Stimulated activated CD4-positive, alpha-beta T cell treated with anti-CD3 and anti-CD28 coated beads, Interleukin-1b, Interleukin-23, amount 100 ng/mL, for 1 hour (primary cell): ENCODE measurements at places on chromosomes 11 and 22.

GRCh38 chr11:86575208-86575855 is 97.1 kb downstream of the ME3 start:
- DNase-seq: no peak

DNA sequence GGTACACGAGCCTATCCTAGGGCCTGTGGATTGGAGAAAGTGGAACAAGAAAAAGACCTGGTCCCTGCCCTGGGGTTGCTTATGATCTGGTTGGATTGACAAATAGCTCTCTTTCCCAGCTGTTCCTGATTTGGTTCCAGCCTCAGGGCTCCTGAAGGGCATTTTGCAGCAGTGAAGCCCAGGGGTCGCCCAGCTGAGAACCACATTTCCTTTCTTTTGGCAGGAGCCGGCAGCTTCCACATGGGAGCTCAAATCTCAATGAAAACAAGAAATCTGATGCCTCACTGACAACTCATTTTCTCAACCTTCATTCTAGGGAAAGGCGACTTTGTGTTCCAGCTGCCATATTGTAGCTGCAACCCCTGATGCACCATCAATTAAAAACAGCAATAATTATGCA is 140.6 kb upstream of the CADM1 start:
- DNase-seq: no peak

DNA sequence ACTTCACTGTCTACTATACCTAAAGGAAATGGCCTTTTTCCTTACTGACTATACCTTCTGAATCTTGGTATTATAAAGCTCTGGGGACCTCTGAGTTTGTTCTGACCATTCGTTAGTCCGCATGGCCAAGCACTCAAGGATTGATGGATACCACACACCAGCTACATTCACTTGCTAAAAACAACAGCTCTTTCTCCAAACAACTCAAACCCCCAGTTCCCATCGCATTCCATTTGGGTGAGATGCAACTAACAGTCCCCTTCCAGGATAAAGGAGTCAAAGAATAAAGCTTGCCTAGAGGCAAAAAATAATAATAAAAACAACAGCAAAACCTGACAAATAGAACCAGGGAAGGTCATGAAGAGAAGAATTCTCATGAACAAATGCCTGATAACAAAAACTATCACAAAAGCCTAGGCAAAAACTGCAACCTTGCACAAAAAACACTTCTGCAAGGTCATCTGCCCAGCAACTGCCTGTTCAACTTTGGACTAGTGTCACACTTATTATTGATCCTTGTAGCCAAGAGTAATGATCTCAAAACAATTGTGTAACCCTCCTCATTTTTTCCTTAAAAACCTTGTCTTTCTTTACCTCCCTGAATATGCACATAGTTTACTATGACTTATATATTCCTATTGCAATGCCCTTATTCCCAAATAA is 139.0 kb upstream of the GUCY1A2 start:
- no peak for DNase-seq

DNA sequence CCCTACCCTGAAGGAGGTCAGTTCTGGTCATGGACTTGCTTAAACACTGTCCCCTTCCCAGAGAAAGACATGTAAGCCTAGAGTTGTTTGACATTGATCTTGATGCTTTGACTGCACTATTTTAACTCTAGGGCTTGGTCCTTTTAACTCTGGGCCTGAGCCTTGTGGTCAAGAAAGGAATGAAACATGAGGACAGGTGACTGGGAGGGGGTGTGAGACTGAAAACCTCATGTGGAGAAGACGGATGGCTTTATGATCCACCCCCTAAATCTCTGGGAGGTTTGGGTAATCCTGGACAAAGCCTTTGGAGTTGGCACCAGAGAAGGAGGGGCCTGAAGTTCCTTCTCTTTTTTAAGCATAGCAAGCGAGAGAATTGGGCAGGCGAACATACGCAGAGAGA is 17.5 kb downstream of the CHRDL2 start:
- DNase-seq: no peak

- no peak for DNase-seq
Observed at GRCh38 chr11:57903441-57904123, 120.1 kb upstream of the OR9Q1 start.

- DNase-seq: no peak
Observed at GRCh38 chr11:2731130-2732125, 31.6 kb upstream of the KCNQ1OT1 start.

DNA sequence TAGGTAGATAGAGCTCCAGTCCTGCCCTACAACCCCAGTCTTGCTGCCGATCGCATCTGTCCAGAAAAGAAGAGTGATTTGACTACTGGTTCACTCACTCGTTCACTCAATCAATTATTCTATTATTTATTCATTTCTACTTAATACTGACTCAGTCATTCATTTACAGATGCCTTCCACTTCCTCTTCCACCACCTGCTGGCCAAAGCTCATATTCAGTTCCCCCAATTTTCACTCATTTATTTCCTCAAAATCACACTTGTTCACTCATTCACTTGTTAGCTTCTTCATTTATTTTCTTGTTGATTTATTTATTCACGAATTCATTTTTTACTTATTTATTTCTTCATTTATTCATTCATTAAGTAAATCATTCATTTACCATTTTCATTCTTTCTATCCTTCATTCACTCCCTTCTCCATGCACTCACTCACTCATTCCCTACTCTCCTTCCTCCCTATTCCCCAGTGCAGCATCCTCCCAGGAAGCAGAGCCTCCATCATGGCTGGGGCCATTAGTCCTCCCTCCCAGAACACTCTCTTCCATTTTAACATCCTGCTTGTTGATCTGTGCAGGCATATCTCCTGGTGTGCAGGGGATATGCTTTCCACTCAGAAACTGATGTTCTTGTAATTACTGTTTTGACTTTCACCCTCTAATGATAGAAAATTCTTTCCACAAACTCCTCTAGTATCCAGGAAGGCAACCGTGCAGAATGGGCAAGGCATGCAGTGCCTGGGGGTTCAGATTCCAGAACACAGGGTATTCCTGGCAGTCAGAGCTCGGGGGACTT is 281.0 kb downstream of the TENM4 start:
- no peak for DNase-seq

GRCh38 chr11:27723687-27724086 is 23.4 kb upstream of the BDNF start:
- DNase-seq: no peak

DNA sequence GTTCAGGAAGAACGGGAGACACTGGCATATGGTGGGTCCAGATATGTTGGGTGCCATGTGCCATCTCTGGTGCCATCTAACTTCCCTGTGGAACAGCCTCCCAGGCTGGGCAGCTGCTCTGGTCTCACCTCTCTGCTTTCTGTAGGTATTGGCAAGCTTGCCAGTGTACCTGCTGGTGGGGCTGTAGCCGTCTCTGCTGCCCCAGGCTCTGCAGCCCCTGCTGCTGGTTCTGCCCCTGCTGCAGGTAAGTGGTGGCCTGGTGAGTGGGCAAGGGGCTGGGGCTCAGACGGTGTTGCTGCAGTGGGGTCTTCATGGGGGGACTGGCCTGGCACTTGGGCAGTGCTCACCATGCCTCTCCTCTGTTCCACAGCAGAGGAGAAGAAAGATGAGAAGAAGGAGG is 2.6 kb downstream of the RPLP2 start:
- DNase-seq: no peak

GRCh38 chr11:41018224-41018623 is 441.2 kb downstream of the LRRC4C start:
- DNase-seq: no peak

GRCh38 chr11:86570020-86570419 is 102.4 kb downstream of the ME3 start:
- no peak for DNase-seq

DNA sequence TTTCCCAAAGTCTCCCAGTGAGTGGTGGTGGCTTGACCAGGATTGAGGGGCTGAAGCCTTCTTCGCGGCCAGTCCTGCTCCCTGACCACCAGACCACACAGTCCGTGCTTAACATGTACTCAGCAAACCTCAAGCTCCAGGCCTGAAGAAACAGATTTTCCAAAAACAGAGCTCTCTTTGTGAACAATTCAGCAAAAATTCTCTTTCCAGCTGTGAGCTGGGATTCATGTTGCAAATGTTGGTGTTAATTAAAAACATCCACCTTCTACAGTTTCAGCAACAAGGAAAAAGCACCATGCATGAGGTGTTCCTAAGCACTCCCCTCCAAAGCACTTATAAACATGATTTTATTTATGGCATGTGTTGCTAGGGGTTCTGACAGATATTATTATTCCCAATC is 129.5 kb downstream of the ETS1 start:
- no peak for DNase-seq

GRCh38 chr11:94583866-94584500 is 16.8 kb downstream of the PIWIL4 start:
- no peak for DNase-seq

DNA sequence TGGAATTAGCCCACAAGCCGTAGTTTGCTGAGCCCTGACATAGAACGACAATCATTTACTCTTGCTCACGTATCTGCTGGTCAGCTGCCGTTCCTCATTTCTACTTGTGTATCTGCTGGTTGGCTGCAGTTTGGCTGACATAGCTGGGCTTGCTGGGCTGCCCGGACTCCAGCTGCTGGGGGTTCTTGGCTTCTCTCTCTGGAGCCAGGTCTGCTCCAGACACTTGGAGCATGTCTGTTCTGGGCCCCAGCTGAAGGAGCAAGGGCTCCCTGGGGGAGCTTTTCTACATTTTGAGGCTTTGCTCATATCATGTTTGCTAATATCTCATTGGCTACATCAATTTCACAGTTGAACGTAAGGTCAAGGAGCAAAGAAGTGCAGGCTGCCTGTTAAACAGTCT is 47.3 kb downstream of the PRDM11 start:
- no peak for DNase-seq

DNA sequence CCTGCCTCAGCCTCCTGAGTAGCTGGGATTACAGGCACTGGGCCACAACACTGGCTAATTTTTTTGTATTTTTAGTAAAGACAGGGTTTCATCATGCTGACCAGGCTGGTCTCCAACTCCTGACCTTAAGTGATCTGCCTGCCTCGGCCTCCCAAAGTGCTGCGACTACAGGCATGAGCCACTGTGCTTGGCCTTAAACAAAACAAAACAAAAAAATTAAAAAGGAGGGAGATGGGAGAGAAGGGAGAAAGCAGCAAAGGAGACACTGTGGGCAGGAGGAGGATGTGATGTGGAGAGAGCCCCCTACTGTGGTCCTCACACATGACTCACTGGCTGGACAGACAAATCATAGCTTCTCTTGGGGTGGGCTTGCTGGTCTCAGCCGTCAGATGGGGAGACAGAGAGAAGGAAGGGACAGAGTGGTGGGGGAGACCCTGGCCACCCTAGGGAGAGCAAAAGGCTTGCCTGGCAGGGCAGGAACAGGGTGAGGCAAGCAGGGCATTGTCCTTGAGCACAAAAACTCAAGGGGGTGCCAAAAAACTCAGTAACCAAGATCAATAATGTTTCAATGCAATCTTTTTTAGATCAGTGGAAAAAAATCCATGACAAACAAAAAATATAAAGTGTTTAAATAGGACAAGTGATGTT is 31.6 kb downstream of the TPST2 start:
- no peak for DNase-seq

DNA sequence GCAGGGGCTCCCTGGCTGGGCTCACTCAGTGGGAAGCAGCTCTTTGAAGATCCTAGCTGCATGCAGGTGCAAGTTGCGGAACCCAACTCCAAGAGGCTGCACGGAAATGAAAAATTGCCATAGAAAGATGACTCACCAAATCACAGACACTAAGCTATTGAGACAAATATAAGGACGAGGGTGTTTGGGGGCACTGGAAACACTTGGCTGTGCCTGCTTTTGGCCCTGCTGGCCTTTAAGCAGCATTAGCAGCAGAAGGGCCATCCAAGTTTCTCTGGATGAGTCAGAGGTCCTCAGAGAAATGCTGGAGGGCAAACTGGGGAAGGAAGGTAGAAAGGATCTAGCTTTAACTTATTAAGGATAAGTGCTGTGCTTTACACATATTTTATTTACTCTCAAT is 282.3 kb downstream of the KIRREL3 start:
- no peak for DNase-seq

DNA sequence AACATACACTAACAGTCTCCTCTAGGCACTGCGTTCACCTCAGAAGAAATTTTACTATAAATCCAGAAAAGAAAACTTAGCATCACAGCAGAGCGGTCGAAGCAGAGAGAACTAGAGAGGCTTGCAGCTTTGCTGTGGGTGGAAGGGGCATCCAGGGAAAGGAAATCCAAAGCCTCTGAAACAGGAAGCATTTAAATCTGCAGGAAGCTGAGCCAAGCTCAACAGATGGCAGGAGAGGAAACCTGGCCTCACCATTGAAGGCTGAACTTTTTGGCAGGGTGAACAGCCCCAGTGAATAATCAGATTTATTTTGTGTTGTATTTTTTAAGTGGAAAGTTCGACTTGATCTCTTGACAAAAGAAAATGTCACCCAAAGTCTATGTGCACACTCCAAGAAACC is 858.1 kb downstream of the OPCML start:
- DNase-seq: no peak

DNA sequence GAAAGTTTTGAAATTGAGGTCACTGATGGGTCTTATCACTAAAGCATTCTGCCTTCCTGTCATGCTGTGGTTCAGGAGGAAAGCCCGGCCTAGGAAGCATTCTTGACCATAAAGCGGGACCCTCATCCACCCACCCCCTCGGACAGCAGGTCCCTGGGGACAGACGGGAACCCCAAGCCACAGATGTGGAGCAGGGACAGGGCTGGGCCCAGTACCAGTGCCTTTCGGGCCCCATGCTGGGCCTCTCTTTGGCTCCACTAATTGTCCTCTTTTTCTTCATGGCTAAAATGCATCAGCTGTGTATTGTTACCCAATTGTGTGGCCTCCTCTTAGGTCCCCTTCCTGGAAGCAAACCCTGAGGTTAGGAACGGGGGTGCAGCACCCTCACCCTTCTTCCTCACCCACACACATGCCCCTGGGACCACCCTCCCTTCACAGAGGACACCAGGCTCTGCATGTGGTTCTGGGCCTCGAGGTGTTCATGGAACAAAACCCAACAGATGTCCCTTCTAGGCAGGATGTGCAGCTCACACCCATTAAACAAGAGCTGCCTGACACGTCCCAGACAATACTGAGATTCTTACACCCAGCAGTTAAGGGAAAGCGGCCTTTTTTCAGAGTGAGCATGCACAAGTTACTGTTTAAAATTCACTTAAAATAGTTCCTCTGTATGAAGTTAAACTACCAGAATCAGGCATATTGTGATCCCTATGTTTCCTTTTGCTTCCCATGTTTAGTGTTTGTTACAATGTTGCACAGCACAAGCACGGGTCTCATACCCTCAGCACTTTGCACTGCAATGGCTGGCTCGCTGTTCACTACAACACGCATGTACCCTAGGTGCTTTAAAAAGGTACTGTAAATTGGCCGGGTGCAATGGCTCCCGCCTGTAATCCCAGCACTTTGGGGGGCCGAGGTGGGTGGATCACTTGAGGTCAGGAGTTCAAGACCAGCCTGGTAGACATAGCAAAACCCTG is 807.6 kb downstream of the BRD1 start:
- no peak for DNase-seq

- no peak for DNase-seq
Observed at GRCh38 chr11:34345991-34346480, 11.8 kb downstream of the ABTB2 start.

DNA sequence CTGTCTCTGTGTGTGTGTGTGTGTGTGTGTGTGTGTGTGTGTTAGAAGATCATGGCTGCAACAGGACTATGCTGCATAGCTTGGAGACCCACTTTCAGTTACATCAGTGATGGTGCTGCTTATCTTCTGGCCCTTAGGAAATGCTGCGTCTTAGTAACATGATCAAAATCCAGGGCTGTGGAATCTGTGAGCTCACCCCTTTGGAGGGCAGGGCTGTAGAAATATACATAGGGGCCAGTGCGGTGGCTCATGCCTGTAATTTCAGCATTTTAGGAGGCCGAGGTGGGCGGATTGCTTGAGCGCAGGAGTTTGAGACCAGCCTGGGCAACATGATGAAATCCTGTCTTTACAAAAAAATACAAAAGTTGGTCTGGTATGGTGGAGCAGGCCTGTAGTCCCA is 151.5 kb upstream of the RASSF10 start:
- DNase-seq: no peak

GRCh38 chr11:126136507-126136906 is 73.8 kb upstream of the CDON start:
- no peak for DNase-seq
